ENCODE measurements at places on chromosomes 11 and 22.
A peak's percentile ranks its signal among the peaks of the same experiment; 100 is the strongest.

- DNase-seq: no peak
These were observed 113.4 kb downstream of the GAB2 start for GRCh38 chr11:78304201-78304600.

- no peak for DNase-seq
These were observed 65.3 kb downstream of the CTTN start for GRCh38 chr11:70463478-70464255.

GRCh38 chr11:16925561-16926065 is 88.6 kb downstream of the PLEKHA7 start:
- DNase-seq: no peak

DNA sequence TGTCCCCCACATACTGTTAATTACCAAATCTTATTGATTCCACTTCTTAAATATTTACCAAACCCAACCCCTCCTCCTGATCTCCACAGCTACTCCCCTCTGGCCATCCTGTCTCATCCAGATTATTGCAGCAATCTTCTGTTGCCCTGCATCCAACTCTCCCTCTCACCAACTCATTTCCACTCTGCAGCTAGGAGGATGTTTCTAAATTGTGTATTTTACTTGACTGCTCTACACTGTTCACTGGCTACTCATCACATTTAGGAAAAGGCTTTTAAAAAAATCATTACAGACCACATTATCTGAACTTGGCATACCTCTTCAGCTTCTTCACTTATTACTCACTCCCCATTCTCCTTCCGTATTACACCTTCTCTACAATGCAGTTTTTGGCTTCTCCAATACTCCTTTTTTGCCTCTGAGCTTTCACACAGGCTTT is 117.9 kb downstream of the ATG16L2 start:
- peak; percentile 86 for DNase-seq

DNA sequence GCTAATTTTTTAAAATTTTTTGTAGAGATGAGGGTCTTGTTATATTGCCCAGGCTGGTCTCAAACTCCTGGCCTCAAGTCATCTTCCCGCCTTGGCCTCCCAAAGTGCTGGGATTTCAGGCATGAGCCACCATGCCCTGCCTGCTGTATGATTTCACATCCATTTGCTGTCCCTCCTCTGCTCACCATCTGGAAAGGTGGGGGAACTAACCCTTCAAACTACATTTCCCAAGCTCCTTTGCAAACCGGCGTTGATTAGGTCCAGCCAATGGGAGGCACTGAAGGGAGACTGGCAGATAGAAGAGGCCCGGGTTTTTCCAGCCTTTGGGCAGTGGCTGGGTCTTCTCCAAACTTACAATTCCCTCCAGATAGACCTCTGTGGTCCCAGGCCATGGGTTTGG is 19.3 kb downstream of the RFPL1 start:
- DNase-seq: peak; percentile 22

GRCh38 chr11:45298718-45299117 is 12.6 kb upstream of the SYT13 start:
- DNase-seq: no peak

DNA sequence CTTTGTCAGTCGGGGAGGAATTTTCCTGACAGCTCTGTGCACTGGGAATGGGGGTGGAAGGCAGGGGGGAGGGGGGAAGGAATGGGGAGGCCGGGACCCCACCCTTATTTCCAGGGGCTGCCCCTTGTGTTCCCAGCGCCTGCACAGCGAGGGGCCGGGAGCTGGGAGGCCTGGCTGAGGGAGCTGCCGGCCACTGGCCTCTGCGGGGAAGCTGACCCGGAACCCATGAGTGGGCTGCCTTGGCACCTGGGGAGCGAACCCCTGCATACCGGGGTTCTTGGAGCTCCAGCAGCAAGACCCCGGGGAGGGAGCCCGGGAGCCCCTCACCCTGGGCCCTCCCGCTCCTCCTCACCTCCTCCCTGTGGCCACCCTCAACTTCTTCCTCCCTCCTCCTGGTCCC is 3.5 kb downstream of the H19 start:
- DNase-seq: no peak

- DNase-seq: no peak
These were observed 111.7 kb downstream of the TEAD1 start for GRCh38 chr11:12785901-12786300.

DNA sequence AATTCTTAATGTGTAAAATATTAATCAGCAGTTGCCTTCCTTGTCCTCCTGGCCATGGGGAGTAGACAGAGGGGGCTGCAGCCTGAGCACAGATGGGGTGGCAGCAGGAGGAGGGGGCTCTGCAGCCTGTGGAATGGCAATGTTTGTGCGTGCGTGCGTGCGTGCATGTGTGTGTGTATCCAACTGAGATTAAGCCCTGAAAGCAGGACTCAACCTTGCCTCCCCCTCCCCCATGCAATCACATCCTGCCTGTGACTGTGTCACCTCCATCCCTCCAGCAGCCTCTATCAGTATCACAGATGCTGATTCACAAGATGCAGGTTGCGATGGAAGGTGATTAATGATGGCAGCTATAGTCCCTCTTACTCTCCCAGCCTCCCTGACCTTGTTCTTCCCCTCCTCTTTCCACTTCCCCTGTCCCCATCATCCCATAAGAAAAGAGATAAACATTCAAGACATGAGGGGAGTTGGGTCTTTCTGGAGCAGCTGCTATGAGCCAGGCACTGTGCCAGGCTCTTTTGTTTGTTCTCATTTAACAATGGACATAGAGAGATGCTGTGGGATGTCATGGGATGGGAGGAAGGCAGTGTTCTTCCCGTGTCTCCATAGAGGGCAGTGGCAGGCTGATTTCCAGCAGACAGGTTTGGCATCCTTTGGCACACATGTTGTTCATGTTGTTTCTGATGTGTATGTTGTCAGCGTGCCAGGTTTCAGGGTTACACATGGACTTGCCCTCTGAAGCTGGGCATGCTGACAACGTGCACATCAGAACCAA is 43.8 kb upstream of the NECTIN1 start:
- DNase-seq: no peak

DNA sequence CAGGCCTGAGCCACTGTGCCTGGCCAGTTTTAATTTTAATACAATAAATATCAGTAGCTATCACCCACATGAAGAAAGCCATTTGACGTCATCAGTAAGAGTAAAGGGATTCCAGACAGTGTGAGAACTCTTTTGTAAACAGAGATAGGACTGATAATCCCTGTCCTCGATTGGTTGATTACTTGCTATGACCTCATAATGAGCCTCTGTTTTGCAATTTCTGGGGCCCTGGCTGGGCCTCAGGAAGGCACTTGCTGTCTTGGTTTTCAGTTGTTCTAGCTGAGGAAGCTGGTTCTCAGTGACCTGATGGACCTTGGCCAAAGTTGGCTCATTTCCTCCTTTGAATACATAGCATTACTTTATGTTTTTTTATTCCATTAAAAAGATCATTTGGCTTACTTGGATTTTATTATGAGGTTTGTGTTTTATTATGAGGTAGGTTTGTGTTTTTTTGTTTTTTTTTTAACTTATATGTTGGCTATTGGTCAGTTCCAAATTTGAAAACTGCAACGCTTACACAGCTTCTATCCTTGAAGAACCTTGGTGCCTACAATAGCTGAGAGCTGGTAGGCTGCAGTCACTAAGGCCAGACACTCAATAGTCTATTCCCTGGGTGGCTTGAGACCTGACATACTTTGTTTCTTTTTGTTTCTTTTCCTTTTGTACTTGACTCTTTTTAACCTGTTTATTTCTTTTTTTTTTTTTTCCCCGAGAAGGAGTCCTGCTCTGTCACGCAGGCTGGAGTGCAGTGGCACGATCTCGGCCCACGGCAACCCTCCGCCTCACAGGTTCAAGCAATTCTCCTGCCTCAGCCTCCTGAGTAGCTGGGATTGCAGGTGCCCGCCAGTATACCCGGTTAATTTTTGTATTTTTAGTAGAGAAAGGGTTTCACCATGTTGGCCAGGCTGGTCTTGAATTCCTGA is 20.0 kb downstream of the MARK2 start:
- DNase-seq: peak; percentile 76

- DNase-seq: no peak
These were observed 124.1 kb downstream of the INSC start for GRCh38 chr11:15238856-15239255.

DNA sequence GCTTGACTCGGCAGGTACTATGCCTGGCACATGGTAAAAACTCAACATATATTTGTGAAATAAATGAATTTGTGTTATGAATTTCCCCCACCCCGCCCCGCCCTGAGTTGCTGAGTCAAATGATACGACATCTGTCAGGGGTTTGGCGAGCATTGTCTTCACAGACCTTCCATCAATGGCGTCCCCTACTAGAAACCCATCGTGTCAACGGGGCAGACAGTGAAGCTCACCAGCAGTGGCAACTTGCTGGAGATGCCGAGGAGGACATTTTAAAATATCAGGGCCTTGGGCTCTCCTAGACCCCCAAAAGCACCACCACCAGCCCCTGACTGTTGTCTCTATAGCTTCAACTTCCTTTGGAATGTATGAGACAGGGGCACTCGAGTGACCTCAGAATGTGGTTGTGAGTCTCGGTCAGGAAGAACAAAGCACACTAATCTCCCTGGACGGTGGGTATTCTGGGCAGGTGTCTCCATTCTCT is 761 bp upstream of the NXF1 start:
- no peak for DNase-seq

DNA sequence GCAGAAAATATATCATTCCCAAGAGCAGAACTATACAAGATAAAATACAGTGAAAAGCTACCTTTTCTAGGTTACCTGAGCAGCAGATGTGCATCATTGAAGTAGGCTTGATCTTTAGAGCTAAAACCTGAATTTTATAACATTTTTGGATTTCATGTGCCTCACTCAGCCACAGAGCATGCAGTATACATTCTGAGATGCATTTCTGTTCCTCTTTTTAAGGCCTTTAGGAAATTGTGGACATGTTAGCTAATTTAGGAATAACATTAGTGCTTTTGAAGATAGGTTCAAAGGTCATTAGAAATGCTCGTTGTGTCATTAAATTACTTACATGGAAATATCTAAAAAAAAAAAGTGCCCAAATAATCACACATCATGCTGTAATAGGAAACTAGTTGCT is 230.6 kb upstream of the PDGFD start:
- no peak for DNase-seq

DNA sequence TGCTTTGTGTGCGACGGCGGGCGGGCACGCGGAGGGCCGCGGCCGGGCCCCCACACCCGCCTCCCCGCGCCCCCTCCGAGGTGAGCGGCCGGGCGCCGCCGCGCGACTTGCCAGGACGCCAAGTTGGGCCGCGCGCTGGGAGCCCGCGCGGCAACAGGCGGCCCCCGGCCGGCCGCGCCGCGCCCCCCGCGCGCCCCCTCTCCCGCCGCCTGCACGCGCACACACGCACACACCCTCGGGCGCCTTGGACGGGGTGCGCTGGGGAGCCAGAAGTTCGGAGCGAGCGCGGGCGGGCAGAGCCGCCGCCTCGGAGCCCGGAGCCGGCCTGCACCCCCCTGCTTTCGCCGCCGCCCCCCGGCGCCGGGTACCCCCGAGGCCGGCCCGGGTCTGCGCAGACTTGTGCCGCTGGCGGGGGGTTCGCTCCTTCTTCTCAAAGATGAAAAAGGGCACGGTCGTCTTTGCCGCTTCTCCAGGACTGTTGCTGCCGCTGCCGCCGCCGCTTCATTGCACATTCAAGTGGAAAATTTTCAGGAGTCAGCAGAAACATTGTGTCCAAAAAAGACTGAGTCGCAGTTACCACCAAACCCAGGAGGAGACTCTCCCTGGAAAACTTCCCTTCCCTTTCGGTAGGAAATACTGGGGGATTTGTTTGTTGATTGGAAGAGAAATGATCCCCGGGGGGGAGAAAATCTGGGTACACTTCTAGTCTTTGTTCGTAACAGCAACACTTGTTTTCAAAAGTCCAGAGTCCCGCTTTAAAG is 895 bp downstream of the TEAD1 start:
- peak; percentile 52 for DNase-seq

DNA sequence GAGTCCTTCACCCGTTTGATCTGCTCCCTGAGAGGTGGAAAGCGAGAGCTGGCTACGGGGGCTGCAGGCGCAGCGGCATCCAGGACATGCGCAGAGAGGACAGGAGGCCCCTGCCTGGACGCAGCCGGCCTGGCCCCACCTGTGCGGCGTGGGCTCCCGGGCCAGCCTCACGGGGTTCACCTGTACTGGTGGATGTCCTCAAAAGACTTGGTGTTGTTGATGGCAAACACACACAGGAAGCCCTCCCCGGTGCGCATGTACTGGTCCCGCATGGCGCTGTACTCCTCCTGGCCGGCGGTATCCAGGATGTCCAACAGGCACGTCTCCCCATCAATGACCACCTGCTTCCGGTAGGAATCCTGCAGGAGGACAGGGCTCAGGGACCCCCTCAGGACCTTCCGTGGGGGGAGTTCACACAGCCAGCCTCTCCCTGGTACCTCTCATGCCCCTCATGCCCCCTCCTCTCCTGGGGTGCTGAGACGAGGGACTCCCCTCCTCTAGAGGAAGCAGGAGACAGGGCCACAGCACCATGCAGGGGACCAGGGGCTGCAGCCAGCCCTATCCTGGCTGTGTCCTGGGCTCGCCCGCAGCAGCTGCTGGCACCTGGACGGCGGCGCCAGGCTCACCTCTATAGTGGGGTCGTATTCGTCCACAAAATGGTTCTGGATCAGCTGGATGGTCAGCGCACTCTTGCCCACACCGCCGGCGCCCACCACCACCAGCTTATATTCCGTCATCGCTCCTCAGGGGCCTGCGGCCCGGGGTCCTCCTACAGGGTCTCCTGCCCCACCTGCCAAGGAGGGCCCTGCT is 1.6 kb downstream of the HRAS start:
- no peak for DNase-seq
